Fibroblast of skin of left biceps (primary cell): ENCODE measurements at places on chromosomes 11 and 22.

- no peak for DNase-seq
Measured at GRCh38 chr11:44257338-44258189, 52.4 kb downstream of the ALX4 start.

DNA sequence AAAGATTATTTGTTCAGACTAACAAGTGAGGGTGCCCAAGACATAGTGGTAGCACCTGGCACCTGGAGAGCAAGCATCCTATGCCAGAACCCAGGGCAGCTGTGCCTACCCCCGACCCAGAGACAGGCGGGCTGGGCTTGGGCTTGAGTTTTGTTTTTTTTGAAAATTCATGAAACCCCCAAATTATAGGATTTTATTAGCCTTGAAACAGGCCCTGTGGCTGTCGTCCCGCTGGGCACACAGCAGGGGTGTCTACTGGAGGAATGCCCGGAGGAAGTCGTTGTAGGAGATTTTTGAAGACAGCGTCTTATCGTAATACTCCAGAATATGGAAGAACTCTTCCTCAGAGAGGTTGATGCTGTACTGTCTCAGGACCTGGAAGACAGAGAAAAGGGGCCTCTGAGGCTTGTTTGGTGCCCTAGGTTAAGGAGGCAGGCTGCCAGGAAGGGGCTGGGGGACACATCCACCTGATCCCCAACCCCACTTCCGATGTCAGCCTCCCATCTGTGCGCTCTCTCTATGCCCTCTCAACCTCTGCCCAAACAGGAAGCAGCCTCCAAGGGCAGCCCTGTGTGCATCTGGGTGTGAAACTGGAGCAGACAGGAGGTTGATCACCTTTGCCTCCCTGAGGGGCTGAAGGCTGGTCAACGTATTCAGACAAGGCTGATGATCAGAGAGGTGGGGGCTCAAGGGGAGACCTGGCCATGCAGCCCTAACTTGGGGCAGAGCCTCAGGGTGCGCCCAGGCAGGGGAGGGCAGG lies 117.0 kb downstream of the MPPED1 start:
- DNase-seq = no peak

DNA sequence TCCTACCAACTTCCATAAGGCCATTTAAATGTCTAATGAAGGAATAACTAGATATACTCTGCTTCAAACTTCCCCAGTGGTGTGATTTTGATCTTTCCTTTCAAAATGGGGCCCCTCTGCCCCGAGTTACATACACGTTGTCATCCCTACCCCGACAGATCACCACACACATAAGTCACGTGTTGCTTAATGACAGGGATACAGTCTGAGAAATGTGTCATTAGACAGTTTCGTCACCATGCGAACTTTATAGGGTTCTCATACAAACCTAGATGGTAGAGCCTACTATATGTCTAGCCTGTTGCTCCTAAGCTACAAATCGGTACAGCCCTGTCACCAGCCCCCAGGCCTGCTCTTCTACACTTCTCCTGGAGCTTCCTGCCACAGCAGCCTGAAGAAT lies 49.8 kb upstream of the SCUBE2 start:
- DNase-seq = no peak

- DNase-seq = no peak
Measured at GRCh38 chr11:33021937-33022336, 6.3 kb downstream of the DEPDC7 start.

DNA sequence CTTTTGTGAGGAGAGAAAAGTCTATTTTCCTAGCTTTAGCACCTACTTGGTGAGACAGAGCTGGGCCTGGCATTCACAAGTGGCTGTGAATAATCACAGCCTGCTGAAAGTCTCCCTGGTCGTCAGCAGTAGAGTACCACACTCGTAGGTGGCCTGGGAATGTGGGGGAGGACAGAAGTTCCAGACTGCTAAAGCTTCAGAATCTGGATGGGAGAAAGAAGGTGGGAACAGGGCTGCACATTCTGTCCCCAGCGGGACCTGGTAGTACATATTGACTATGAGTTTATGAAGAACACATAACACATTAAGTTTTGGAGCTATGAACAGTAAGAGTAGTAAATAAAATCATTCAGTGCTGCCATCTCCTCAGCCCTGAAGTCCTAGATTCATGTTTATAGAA lies 19.0 kb upstream of the LIMK2 start:
- no peak for DNase-seq

- DNase-seq = no peak
Measured at GRCh38 chr11:108662700-108663099, 2.2 kb upstream of the DDX10 start.

- no peak for DNase-seq
Measured at GRCh38 chr11:66851698-66852465, 5.0 kb upstream of the LRFN4 start.
